Thoracic aorta (tissue), 2 donors: ENCODE measurements at places on chromosomes 13 and 19. TPM values are rescaled to one million over a fixed set of nuclear protein-coding genes. Genes with fewer than 3 reads are reported as not detected.
A peak's percentile ranks its signal among the peaks of the same experiment; 100 is the strongest.

The ZNF610 gene
- total RNA-seq = 1.1 TPM

GRCh38 chr13:105847527-105848291 lies 687.8 kb downstream of the EFNB2 start:
- H3K4me1 ChIP-seq = peaks cover 9% of the 10 kb centered on the region
- H3K36me3 ChIP-seq = no peaks in the 10 kb centered on the region
- no peak overlapping the region for H3K27ac ChIP-seq
- no peak overlapping the region for H3K4me3 ChIP-seq
- H3K27me3 ChIP-seq = no peaks in the 10 kb centered on the region

DNA sequence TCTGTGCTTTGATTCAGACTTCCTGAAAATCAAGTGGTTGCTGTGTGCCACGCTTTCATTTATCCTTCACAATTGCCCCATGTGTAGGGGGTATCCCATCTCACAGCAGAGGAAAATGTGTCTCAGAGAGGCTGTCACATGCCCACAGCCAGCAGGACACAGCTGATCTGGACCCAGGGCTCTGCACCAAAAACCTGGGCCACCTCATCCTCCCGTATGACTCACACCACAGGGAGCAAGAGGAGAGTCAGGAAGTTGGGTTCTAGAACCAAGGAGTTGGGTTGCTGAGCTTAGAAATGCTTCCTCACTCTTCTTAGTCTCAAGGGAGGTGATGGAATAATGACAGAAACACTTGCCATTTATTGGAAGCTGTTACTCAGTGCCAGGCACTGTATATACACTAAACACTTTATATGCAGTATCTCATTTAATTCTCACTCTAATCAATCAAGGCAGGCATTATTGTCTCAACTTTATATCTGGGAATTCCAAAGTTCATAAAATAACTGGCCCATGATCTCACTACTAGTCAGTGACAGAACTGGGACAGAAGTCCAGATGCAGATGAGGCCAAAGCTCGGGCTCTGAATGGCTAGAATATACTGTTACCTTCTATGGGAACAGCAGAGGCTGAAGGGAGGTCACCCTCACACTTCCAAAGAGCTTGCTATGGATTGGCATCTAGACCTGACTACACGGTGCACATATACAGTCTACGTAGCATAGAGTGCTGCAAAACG lies 47.7 kb upstream of the ATP12A start:
- no peak overlapping the region for H3K4me3 ChIP-seq
- H3K36me3 ChIP-seq = no peaks in the 10 kb centered on the region
- no peaks in the 10 kb centered on the region for H3K4me1 ChIP-seq
- H3K27me3 ChIP-seq = no peaks in the 10 kb centered on the region

The ELANE gene
- total RNA-seq = not detected

The DMKN gene
- 26.1 TPM for total RNA-seq

- no peaks in the 10 kb centered on the region for H3K27me3 ChIP-seq
- H3K36me3 ChIP-seq = no peaks in the 10 kb centered on the region
Observed at GRCh38 chr13:67232384-67232783, 2.2 kb upstream of the PCDH9 start.

- no peaks in the 10 kb centered on the region for H3K36me3 ChIP-seq
- H3K27ac ChIP-seq = no peak overlapping the region
- no peak overlapping the region for H3K4me3 ChIP-seq
- DNase-seq = no peak
- no peaks in the 10 kb centered on the region for H3K4me1 ChIP-seq
- no peaks in the 10 kb centered on the region for H3K27me3 ChIP-seq
Observed at GRCh38 chr19:32287086-32287485, 58.3 kb upstream of the ZNF507 start.

- no peaks in the 10 kb centered on the region for H3K36me3 ChIP-seq
- H3K27me3 ChIP-seq = no peaks in the 10 kb centered on the region
- DNase-seq = no peak
Observed at GRCh38 chr13:63409791-63410351, 1994.2 kb upstream of the PCDH20 start.

The ZNF85 gene
- 10.2 TPM for total RNA-seq

The DGKH gene
- 18.3 TPM for total RNA-seq

DNA sequence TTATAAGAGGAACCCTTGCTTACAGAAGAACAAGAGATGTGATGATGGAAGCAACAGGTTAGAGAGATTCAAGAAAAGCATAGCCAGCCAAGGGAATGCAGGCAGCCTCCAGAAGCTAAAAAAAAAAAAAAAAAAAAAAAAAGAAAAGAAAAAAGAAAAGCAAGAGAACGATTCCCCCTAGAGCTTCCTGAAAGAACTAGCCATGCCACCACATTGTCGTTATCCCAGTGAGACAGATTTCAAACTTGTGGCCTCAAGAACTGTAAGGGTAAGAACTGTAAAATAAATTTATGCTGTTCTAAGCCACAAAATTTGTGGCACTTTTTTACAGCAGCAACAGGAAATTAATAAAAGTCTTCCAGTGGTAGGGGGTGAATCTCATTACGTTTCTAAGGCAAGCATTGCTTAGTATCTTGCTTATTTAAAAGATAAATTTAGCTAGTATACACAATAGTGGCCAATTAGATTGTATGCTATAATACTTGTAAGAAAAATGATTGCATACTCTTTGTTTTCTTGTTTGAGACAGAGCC lies 21.8 kb downstream of the RFXAP start:
- peaks cover 4% of the 10 kb centered on the region for H3K36me3 ChIP-seq
- no peak overlapping the region for H3K27ac ChIP-seq
- no peak for DNase-seq
- H3K27me3 ChIP-seq = no peaks in the 10 kb centered on the region
- H3K4me3 ChIP-seq = no peak overlapping the region
- H3K4me1 ChIP-seq = no peaks in the 10 kb centered on the region

The CCNA1 gene
- 1.1 TPM for total RNA-seq

The DCT gene
- total RNA-seq = 0.27 TPM

The NAXD gene
- total RNA-seq = 31.4 TPM

DNA sequence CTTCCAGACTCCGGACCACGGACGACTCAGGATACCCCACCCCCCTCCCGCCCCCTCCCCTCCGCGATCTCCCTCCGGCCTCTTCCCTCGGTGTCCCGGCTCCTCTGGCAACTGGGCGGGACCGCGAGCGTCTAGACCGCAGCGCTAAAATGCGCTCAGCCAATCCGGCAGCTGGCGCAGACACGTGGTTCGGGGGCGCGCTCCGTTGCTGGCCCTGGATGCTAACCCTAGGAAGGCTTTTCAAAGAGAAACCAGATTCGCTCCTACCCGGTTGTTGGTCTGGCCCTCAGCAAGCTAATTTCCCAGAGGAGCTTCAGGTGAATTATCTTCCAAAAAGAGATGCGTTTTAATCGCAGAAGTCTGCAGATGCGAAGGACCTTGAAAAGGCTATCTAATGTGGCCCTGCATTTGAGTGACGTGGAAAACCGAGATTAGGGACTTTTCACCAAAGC lies at the start of gene DZIP1:
Gene DZIP1, minus strand, starts transcription at position 106 of the 452 bp plus-strand sequence. CDS start 2,677 bp downstream, outside the sequence.
- peak; percentile 15 for DNase-seq
- no peaks in the 10 kb centered on the region for H3K36me3 ChIP-seq
- no peaks in the 10 kb centered on the region for H3K27me3 ChIP-seq
- peak within 1 kb of the TSS; percentile 87 for H3K4me3 ChIP-seq
- peak within 1 kb of the TSS; percentile 63 for H3K27ac ChIP-seq

The ICAM1 gene
- total RNA-seq = 160 TPM

The KCNN1 gene
- not detected for total RNA-seq

GRCh38 chr19:33436360-33437345 lies 63.1 kb downstream of the CEBPG start:
- H3K4me1 ChIP-seq = no peaks in the 10 kb centered on the region
- H3K27ac ChIP-seq = no peak overlapping the region
- DNase-seq = no peak
- no peaks in the 10 kb centered on the region for H3K36me3 ChIP-seq
- H3K27me3 ChIP-seq = no peaks in the 10 kb centered on the region

GRCh38 chr13:56351041-56351440 lies 789.7 kb upstream of the PRR20A start:
- H3K36me3 ChIP-seq = no peaks in the 10 kb centered on the region
- H3K4me3 ChIP-seq = no peak overlapping the region

- H3K36me3 ChIP-seq = no peaks in the 10 kb centered on the region
- H3K4me1 ChIP-seq = no peaks in the 10 kb centered on the region
- no peak overlapping the region for H3K27ac ChIP-seq
- DNase-seq = no peak
Observed at GRCh38 chr19:56321254-56321988, 6.8 kb upstream of the ZSCAN5A start.

The CLC gene
- not detected for total RNA-seq

- H3K4me1 ChIP-seq = peaks cover 50% of the 10 kb centered on the region
- H3K27ac ChIP-seq = peak overlapping the region; percentile 26
- H3K36me3 ChIP-seq = no peaks in the 10 kb centered on the region
- H3K4me3 ChIP-seq = no peak overlapping the region
- H3K27me3 ChIP-seq = no peaks in the 10 kb centered on the region
- no peak for DNase-seq
Observed at GRCh38 chr13:51625555-51626345, 41.5 kb downstream of the WDFY2 start.

The TEX29 gene
- not detected for total RNA-seq

DNA sequence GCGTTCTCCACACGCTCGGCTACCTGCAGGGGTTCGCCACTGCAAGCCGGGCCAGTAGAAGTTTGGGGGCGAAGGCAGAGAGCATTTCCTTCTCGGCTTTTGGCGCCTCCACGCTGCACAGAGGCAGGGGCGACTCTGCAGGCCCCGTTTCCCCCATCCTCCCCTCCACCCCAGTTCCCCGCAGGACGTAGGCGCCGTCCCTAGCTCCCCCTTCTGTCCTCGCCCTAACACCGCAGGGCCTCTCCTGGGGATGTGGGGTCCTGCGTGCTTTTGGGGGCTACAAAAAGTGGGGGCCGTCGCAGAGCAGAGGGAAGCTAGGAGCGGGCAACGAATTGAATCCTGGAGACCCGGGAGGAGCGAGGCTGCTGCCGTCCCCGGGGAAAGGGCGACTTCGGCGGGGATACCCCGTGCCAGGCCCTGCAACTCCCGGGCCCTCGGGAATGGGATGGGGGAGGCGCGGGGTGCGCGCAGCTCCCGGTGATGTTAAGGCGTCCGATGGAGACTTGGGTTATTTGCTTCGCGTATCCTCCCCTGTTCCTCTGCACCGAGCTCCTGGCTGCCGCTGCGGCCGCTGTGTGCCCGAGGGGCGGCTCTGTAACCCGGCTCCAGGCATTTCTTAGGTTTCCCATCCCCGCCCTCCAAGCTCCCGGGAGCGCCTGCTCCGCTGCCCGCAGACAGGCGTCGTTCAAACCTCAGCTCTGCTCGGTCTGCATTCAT lies 255.9 kb upstream of the SOX21 start:
- peak overlapping the region; percentile 38 for H3K4me3 ChIP-seq
- no peak for DNase-seq
- H3K4me1 ChIP-seq = peaks cover 6% of the 10 kb centered on the region
- H3K27me3 ChIP-seq = no peaks in the 10 kb centered on the region
- H3K36me3 ChIP-seq = no peaks in the 10 kb centered on the region

- H3K4me1 ChIP-seq = no peaks in the 10 kb centered on the region
- H3K27ac ChIP-seq = no peak overlapping the region
- no peaks in the 10 kb centered on the region for H3K27me3 ChIP-seq
- no peaks in the 10 kb centered on the region for H3K36me3 ChIP-seq
Observed at GRCh38 chr13:94947392-94947791, 235.0 kb upstream of the SOX21 start.

DNA sequence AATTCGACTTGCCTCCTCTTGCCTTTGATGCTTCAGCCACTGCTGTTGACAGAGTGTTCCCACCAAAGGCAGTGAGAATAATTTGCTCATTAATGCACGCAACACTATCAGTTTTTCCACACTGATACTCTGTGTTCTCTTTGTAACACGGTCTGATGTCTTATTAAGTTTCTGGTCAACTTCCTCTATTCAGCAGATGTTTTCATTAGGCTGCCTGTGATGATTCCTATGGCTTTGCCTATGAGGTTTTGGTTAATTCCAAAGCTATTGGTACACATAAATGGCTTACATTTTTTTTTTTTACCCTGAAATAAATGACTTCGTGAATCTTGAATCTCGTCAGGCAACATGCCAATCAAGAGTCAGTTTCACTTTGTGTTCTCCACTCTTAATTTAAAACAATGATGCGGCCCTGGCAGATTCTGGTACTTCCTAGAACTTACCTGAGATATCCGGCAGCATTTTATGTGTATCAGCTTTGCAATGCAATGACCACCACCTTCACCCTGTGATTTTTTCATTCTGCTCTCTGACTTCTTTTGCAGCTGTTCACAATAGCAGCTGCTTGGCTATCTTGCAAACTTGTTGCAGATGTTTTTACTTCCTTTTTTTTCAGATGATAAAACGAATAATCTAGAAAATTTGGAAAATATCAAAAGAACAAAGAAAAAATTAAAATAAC lies 27.5 kb upstream of the KL start:
- no peaks in the 10 kb centered on the region for H3K4me1 ChIP-seq
- no peaks in the 10 kb centered on the region for H3K36me3 ChIP-seq
- no peak overlapping the region for H3K4me3 ChIP-seq
- no peak overlapping the region for H3K27ac ChIP-seq
- DNase-seq = no peak
- no peaks in the 10 kb centered on the region for H3K27me3 ChIP-seq

DNA sequence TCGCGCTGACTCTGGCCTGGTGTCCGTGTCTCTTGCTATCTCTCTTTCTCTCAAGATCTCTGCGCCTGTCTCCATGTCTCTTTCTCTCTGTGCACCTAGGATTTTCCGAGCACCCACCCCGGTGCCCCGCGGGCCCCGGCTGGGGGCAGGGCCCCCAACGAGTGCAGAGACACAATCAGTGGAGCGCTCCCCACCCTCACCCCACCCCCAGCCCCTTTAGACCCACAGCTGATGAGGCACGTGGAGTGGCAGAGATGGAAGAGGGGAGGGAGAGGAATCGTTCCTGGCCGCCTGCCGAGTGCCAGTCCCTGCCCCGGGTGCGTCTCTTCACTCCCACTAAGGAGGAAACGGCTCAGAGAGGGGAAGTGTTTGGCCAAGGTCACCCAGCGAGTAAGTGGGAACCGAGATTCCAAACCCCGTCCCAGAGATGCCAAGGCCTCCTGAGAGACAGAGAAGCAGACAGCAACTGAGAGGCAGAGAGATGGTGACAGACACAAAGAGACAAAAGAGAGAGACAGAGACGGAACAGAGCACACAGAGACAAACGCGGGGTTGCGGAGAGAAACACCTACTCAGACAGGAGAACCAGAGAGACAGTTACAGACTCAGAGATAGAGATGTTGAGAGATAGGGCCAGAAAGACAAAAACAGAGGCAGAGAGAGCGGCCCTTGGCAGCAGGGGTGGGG lies 626 bp upstream of the BCL3 start:
- peaks cover 3% of the 10 kb centered on the region for H3K36me3 ChIP-seq
- H3K27ac ChIP-seq = peak overlapping the region; percentile 92
- H3K4me3 ChIP-seq = peak overlapping the region; percentile 91
- DNase-seq = no peak
- no peaks in the 10 kb centered on the region for H3K27me3 ChIP-seq

DNA sequence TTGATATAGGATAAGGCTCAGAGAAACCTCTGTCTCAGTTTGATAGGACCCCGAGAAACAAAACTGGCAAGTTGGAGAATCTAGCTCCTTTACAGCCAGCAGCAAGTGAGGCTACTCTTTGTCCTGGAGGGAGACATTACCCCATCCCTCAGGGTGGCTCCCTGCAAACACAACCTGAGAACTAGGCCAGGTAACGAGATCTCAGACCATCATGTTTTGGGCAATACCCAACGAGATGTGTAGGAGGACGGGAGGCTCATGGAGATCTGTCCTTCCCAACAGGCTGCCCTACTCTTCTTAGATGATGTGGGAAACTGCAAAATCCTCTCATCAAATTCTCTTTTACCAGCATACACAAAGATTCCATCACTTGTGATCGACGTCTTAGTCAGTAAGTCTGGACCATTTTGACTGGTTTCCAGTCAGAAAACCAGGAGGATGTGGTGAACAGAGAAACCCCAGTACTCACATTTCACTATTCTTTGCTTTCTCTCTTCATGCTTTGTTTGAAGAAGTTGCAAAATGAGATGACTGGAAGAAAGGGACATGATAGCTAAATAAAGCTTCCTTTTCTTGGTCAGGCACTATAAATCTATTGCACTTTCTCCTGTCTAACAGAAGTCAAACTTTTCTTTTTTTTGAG lies 6.0 kb upstream of the CTU1 start:
- H3K27me3 ChIP-seq = no peaks in the 10 kb centered on the region
- no peaks in the 10 kb centered on the region for H3K4me1 ChIP-seq
- no peak overlapping the region for H3K27ac ChIP-seq
- H3K4me3 ChIP-seq = no peak overlapping the region
- no peaks in the 10 kb centered on the region for H3K36me3 ChIP-seq
